ENCODE measurements at places on chromosomes 2 and 18.

DNA sequence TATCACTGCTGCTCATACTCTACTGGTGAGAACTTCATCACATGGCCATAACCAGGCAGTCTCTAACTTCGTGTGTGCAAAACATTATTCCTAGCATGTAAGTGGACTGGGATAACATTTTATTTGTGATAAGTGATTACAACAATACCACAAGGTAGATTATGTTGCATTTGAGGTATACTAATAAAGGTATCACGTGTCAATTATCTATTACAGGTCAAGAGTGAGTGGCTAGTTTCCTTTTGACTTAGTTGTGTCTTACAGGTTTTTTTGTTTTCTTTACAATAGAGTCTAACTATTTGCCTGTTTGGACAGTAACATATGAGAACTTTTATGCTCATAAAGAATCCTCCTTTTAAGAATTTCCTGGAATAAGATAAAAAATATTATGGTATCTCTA, 67.2 kb upstream of the DSC1 start:
- no peak for DNase-seq

DNA sequence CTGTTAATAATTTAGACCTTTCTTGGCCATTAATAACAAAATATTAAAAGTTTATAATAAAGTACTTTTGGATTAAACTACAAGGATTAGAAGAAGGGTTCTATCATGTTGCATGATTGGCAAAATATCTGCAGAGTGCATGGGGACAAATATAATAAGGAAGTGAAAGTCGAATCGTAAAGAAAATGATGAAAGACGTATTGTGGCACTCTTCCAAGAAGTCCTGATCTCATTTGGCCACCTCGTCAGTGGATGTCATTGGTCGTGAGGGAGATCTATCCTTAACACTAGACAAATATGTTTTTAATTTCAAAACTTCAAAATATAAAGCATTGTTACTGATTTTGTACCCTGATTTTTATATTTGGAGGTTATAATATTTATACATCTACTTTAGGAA, 197.7 kb upstream of the STON1 start:
- no peak for DNase-seq

DNA sequence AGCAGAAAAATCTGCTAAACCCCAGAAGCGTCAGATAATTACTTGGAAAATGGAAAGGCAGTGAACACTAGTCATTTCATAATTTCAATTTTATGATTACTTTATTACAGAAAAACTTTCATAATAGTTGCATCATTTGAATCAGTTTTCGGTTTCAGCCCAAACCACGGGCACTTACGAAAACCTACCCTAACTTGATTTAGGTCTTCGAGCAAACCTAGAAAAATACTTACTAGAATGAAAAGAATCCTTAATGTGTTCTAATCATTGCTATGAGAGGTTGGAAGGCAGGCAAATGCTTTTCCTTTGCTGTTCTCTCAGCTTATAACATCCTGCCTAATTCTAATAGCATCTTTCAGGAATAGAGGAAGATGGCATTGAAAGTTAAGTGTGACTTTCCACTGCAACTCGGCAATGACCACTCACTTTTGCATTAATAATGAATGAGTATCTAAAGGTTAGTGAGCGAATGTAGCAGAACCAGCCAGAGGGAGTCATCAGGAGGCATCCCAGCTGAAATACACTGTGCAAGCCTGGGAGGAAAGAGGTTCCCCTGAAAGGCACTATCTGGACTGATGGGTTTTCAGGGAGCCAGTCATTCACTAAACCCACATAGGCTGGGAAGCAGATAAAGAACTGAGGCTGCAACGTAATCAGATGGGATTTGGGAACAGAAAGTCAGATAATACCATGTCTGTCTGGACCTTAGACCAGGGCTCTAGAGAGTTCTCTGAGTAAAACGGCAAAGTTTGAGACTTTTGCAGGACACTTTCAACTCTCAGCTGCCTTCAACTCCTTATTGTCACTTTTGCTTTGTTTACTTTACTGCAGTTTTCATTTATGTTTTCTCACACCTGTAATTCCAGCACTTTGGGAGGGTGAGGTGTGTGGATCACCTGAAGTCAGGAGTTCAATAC, 520.8 kb downstream of the RNF144A start:
- DNase-seq = no peak

DNA sequence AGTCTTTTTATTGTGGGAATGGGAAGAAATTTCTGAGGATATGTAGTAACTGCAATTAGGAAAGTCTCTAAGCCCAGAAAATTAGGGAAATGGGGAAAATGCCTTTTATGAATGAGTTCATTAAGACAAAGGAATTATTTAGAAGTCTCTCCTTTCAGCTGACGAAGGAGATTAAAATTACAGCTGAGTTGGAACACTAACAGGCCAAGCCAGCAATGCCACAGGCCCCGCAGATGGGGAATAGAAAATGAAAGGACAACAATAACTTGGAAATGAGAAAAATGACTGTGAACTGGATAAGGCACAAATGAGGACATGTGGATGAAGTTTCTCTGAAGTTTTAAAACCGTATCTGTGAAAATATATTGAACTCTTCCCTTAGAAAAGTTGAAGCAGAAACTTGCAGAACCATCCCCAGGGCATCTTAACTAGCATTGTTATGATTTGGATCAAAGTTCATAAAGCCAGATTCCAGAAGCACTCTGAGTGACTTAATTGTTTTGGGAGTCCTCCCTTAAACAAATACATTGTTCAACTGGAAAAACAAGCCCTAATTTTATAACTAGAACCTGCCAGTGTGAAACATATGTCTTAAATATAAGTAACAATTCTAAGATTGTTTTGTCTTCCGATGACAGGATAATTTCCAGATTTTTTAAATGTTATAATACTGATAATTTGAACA, 51.3 kb downstream of the C2orf76 start:
- DNase-seq = no peak

DNA sequence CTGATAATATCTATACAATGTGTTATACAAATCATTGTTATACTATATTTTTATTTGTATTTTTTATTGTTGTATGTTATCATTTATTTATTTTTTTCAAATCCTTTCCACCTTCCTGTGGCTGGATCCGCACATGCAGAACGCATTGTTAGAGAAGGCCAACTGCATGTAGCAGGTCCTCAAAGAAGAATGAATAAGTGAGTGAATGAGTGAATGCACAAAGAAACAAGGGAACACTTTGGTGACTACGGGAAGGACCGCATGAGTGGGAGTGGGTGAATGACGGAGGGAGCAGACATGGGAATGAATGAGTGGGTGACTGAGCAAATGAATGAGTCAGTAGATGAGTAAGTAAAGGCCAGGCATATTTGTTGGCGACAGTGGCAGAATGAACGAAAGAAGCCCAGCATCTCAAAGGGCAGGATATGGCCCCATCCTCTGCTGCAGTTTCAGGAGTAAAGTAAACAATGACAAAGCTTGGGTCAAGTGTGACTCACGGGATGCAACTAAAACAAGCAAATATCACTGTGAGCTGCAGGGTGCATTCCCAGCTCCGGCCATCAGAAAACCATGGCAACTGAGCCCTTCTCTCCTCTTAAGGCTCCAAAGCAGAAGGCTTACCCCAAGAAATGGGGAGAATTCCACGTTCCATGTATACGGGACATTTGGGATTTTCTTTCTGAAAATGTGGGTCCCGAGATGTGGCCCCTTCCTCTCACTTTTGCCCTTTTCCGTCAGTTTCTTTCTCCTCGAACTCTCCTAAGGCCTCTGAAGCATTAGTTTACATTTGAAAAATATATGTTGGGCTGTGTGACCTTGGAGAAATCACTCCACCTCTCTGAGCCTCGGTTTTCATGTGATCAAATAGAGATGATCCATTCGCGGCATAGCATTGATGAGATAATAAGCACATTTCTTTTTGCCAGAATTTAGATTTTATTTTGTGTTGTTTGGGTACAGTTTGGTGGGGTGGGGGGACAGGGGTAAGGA, 24.5 kb downstream of the KCNF1 start:
- DNase-seq = no peak

DNA sequence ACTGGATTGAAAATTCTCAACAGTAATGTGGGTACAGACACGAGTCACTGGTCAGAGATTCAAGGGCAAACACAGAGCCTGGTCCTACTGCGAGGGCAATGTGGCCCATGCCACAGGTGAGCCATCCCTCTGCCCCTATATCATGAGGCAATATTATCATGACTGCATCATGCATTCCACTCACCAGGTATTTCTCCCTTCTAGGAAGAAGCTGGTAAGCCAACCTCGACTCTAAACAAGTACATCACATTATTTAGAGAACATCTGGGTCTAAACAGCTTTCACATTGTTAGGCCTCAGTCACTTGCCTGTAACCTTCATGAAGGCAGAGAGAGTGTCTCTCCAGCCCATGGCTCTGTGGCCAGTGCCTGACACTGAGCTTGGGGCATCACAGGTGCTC, 14.6 kb upstream of the RPL31 start:
- no peak for DNase-seq

GRCh38 chr2:234189786-234190300, 139.3 kb downstream of the SPP2 start:
- DNase-seq = no peak

DNA sequence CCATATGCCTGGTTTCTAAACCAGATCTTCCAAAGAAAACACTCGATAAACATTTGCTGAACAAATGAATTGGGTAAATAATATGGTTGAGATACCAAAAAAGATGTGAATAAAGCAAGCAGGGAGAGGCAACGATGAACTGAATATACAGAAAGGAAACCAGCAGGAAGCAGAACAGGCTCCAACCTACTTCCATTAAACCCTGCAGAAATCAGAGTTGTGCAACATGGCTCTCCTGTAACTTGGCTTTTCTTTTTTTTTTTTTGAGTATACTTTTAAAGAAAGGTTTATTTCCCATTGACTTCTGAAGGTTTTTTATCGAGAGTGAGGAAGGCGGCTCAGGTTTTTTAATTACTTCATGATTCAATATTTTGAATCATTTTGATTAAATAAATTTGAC, 23.5 kb downstream of the ITSN2 start:
- no peak for DNase-seq

- no peak for DNase-seq
These were observed 11.0 kb upstream of the CREG2 start for GRCh38 chr2:101398116-101398821.

DNA sequence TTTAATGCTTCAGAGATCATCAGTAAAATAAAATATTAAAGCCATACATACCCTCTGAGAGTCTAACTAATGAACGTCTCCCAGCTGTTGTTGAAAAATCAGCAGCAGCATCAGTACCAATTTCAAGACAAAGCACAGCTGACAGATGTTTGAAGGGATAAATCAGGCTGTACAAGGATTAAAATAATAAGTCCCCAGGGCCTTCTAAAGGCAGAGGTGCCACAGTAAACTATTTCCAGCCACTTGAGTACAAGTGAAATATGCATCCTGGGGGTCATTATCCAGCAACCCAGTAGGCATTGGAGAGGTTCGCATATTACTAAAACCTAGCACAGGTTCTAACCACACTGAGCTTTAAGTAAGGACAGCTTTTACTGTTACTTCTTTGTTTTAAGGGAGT, 76.9 kb downstream of the NXPH2 start:
- no peak for DNase-seq

DNA sequence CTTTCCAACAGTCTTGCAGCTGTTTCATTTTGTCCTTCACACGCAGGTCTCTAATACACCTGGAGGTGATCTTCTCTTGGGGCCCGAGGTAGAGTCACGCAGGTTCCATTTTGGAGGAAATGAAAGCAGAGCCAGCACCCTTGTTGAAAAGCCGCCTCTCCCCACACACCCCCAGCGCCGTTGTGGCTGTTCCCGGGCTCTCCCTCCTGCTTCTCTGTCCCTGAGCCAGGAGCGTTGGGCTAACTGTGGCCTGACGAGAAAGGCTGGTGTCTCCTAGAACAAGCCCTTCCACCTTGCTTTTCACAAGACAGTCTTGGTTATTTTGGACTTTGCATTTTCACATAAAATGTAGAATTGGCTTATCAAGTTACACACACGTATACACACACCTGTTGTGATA, 16.3 kb downstream of the SNED1 start:
- DNase-seq = no peak

- DNase-seq = no peak
These were observed 270.1 kb downstream of the TCF4 start for GRCh38 chr18:55317864-55318263.

- peak; percentile 47 for DNase-seq
These were observed at the start of gene FAM110C for GRCh38 chr2:46471-47345. TSS of gene FAM110C (minus strand) at chr2:46505. CDS start at chr2:46385, 120 bp downstream.

GRCh38 chr2:17800693-17801458, 15.4 kb upstream of the MSGN1 start:
- DNase-seq = no peak

- no peak for DNase-seq
These were observed 69.6 kb upstream of the RMDN2 start for GRCh38 chr2:37855283-37856041.

DNA sequence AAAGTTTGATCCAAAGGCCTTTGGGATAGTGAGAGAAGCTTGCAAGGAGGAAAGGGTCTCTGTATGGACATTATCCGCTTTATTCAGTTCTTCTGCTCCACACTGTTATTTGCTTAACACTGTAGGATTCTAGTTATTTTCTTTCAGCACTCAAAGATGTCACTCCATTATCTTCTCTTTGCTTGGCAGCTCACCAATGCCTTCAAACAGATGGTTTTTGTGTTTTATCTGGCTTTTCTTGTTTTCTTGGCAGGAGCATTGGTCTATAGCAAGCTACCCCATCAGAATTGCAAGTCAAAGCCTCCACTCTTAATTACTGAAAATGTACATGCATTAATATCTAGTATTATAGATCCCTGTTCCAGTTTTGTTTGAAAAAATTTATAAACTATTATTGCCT, 138.8 kb downstream of the EVA1A start:
- no peak for DNase-seq

GRCh38 chr2:7497178-7497577, 580.0 kb downstream of the RNF144A start:
- DNase-seq = no peak

GRCh38 chr2:100178085-100178788, 35.8 kb upstream of the AFF3 start:
- no peak for DNase-seq

- peak; percentile 63 for DNase-seq
These were observed 1.8 kb downstream of the ZCCHC2 start for GRCh38 chr18:62524440-62525200.

- peak; percentile 20 for DNase-seq
These were observed at the start of gene RAD51AP2 for GRCh38 chr2:17518212-17519154. TSS of gene RAD51AP2 (minus strand) at chr2:17518440. CDS start at chr2:17518415, 25 bp downstream.

GRCh38 chr2:190440113-190440512, 32.0 kb downstream of the MFSD6 start:
- DNase-seq = no peak

GRCh38 chr2:57552885-57553284, 493.7 kb upstream of the VRK2 start:
- no peak for DNase-seq

- no peak for DNase-seq
These were observed 30.0 kb downstream of the MEMO1 start for GRCh38 chr2:31980674-31981356.

DNA sequence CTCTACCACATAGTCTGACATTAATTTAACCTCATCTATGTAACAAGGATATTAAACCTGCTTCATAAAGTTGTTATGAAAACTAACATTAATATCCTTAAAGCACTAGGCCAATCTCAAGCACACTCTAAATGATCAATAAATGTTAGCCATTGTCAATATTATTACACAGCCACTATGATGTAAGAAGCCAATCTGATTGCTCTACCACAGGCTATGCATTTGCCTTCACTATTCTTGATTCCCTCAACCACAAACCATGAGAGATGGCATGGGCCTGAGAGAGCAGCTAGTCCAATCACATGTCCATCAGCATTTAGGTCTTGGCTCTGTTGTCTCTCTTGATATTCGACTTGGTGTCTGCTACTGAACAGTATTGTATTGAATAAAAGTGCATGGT, 4.2 kb downstream of the SLC25A12 start:
- no peak for DNase-seq

- peak; percentile 57 for DNase-seq
These were observed 22.7 kb upstream of the PDIA6 start for GRCh38 chr2:10835052-10835970.
